ENCODE measurements at places on chromosomes 16 and 17. TPM values are rescaled to one million over a fixed set of nuclear protein-coding genes. Genes with fewer than 3 reads are reported as not detected.

Gene FAM171A2
- polyA plus RNA-seq = 166 TPM

Gene TM4SF5
- polyA plus RNA-seq = not detected

DNA sequence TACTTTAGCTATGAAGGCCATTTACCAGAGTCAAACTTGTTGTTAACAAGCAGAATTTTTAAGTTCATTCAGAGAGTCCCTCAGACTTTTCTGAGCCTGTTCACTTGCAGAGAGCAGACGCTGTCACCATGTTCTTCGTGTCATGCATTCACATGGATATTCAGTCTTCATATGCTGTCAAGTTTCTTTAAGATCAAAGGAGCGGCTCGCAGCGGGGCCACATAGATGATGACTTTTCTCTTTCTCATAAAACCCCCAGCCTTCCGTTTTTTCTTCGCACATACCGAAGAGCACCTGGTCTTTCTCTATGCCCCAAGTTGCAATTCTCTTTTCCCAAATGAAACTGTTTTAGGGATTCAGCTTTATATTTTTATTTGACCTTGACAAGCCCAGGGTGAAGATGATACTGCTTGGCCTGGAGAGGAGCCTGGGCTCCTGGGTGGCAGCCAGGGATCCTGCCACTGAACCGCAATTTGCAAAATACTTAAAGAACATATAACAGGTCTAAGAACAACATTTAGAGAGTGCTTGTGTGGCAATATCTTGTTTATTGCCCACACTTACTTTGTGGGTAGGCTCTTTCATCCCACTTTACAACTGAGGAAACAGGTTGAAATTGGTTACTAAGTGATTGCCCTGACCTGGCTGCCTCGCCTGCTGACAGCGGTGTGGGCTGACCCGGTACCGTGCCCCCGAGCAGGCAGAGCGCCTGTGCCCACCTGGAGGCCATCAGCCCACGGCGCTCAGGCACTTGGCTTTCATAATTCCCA, 22.9 kb downstream of the SEC14L1 start:
- DNase-seq = no peak

Gene CACNG3
- polyA plus RNA-seq = not detected

GRCh38 chr16:53506254-53506653, 3.2 kb upstream of the AKTIP start:
- DNase-seq = no peak

GRCh38 chr17:58640202-58640601, 51.6 kb downstream of the TEX14 start:
- DNase-seq = no peak

DNA sequence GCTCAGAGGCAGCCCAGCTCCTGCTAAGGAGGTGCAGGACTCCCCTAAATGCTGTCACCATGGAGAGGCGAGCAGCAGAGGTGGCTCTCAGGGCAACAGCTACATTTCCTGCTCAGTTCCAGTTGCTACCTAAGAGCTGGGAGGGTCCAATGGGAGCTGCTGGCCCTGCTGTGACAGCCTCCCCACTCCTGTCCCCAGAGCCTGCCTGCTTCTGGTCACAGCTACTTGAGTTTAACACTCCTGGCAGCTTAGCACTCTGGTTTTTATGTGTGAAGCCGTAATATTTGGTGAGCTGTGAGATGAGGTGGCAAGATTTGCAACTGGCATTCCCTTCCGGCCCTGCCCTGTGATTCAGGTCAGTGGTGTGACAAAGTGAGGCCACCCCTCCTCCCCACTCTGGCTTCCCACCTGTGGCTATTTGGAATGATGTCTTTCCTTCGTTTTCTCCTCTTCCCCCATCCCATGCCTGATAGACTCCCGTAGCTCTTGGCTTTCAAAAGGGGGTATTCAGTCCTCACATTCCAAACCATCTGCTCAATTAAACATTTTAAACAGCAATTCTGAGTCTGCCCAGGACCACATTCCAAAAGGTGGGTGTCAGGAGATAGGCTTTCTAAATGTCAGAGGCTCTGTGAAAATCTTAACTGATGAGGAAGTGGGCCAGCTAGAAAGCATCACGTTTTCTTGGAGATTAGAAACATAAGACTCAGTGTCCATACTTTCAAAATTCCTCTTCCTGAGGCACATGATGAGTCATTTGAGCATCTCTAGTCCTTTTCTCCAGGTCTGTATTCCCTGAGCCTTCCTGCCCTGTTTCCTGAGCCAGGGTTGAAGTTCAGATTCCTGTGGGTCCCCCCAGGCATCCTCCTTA, 42.6 kb upstream of the SKAP1 start:
- no peak for DNase-seq

Gene CTRL
- 3.1 TPM for polyA plus RNA-seq

DNA sequence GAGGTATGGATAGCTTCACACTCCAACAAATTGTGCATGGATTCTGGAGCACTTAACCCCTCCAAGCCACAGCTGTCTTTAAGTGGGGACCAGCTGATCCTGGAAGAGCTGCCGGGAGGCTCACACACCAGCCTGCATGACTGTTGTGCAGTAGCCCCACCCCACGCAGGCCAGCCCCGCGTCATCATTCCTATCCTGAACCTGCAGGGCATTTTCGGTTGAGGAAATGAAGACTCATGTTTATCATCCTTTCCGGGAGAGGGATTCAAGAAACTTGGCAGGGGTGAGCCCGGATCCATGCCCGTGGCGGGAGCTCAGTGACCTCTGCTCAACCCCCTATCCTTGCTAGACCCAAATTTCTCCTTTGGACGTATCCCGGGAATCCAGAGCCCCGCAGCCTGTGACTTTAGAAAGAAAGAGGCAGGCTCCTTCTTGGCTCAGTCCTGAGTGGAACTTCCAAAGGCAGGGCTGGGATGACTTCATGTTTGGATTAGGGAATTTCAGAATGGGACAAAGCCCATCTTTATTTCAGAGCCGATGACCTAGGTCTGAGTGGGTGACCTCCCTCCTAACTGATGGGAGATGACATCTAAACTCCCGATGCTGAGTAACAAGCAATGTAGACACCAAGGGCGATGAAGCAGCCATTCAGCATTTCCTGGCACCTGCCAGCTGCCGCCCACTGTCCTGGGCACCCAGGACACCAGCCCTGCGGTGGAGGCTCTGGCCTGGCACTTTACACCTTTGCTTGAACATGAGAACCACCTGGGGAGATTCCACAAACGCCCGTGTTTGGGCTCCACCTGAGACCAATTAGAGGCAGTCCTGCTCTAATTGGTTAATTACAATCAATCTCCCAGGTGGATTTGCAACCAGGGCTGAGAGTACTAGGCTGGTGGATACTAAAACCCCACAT, 43.3 kb upstream of the CMIP start:
- no peak for DNase-seq

Gene PPM1E
- 2.2 TPM for polyA plus RNA-seq

Gene KRT34
- polyA plus RNA-seq = not detected

Gene ZG16B
- 0.56 TPM for polyA plus RNA-seq

Gene GFAP
- 0.71 TPM for polyA plus RNA-seq

Gene FAM117A
- polyA plus RNA-seq = 21.0 TPM

Gene PLK1
- 11.9 TPM for polyA plus RNA-seq

DNA sequence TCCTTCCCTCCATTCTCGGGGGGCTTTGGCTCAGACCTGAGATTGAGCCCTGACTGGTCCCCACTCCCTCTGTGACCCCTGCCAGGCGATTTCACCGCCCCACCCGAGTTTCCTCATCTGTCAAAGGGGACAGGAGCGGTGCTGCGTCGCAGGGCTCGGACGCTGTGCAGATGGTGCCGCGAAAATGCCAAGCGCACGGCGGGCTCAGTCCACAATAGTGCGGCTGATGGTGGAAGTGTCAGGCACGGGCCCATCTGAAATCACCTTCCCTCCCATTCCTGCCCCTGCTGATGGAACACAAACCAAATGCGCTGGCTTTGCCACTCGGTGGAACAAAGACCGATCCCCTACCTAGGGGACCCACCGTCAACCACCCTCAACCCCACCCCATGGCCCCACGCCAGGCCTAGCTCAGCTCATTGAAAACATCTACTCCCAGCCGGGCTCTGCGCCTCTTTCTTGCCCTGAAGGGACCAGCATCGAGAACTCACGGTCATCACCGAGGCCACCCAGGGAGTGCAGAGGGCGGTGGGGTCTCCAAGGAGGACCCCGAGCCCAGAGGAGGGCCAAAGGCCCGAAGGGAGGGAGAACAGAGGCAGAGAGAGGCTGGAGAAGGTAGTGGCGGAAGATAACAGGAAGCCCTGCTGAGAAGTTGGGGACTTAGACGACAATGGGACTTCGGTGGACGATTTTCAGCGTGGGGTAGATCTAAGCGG, 1.4 kb downstream of the CARHSP1 start:
- DNase-seq = no peak

All from hindlimb muscle (tissue), 1 donor.